Hematopoietic multipotent progenitor cell treated with erythropoietin and hydrocortisone succinate and interleukin-3 and kit ligand, for 8 days (in vitro differentiated cells): ENCODE measurements at places on chromosomes 2 and 18.

GRCh38 chr2:153622285-153622684 lies 143.7 kb upstream of the RPRM start:
- no peak for DNase-seq

DNA sequence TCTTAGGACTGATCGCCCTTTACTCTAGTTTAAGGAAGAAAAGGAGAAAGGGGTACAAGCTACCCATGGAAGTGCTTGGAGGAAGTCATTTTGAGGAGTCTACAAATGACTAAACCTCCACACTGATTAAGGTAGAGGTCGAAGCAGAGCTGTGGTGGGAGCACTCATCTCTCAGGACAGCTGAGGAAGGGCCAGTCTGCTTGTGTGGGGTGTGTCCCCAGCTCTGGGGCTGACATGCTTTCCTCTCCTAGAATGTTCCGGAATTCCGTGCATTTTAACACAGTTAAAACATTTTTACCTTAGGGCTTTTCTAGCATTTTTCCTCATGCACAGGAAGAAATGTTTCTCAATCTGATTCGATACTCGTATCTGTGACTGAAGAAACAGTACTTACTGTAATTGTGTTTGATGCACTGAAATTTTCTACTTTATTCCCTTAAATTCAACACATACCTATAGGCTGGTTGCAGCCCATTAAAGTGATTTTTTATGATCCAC lies 135.1 kb downstream of the NCK2 start:
- DNase-seq = no peak

DNA sequence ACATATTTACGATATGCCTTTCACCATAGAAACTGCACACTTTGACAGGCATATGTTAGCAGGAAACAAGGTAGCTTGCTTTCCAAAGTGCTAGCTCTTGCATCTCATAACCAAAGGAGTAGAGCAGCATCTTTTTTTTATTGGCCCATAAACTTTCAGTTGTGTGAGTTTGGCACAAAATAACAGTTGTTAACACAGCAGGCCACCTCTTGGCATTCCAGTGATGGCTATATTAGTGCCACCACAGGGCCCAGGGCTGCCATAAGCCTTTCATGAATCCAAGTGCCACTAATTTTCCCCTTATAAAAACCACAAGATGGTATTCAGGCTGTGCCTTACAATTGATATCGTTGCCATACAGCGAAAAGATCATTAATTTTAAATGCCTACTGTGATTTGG lies 40.3 kb upstream of the KLF7 start:
- DNase-seq = no peak

- DNase-seq = no peak
These were observed 238.6 kb downstream of the TWIST2 start for GRCh38 chr2:239086325-239087020.

- DNase-seq = no peak
These were observed 60.9 kb downstream of the LOXHD1 start for GRCh38 chr18:46596119-46596518.

GRCh38 chr18:34120294-34120693 lies 104.4 kb downstream of the NOL4 start:
- DNase-seq = no peak

- DNase-seq = peak; percentile 25
These were observed 11.1 kb downstream of the ONECUT2 start for GRCh38 chr18:57446322-57446721.

GRCh38 chr2:26563686-26564085 lies 77.5 kb downstream of the CIB4 start:
- DNase-seq = no peak

- no peak for DNase-seq
These were observed 3.1 kb downstream of the DCC start for GRCh38 chr18:52343138-52343537.

GRCh38 chr2:188919824-188920223 lies 54.3 kb upstream of the COL3A1 start:
- no peak for DNase-seq

- peak; percentile 51 for DNase-seq
These were observed 3.9 kb downstream of the INPP5D start for GRCh38 chr2:233063976-233064411.

DNA sequence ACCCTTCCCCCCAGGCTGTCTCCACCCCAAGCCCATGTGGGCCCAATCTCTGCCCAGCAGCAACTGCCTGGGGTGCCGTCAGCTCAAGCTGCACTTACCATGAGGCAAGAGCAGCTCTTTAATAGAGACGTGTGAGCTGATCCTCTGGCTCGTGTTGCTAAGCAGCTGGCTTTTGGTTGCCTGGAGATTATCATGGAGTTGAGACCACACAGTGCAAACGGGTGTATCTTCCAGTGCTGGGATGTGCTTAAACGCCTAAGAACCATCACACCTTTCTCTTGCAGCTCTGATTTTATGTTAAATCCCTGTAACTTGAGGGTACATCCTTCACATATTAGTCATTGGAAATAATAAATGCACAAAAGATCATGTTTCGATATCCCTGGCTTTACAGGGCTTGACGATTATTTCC lies 271.1 kb downstream of the PRKCE start:
- DNase-seq = peak; percentile 69

GRCh38 chr2:119982506-119982905 lies 30.4 kb upstream of the EPB41L5 start:
- no peak for DNase-seq

DNA sequence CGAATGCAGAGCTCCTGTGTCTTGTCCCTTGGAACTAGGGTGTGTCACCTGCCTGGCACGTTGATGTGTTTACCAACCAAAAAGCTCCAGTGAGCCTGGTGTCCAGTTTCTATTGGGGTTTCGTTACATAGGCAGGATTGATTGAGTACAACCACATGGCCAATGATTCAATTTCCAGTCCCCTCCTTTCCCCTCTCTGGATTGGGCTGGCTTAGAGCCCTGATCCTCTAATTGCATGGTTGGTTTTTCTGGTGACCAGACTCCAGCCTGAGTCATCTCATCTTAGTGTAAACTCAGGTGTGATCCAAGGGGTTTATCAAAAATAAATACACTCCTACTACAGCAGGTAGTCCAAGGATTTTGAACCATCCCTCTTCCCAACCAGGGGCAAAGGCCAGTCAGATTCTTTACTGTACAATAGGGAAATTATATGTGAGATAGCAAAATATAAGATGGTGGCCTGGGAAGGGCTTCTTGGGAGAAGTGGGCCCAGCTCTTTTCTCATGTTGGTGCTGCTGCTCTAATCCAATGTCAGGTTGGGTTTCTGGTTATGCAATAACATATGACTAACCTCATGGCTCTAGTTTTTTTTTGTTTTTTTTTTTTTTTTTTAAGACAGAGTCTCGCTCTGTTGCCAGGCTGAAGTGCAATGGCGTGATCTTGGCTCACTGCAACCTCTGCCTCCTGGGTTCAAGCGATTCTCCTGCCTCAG lies 64.7 kb upstream of the MGAT5 start:
- DNase-seq = no peak

- DNase-seq = no peak
These were observed 699.8 kb upstream of the ID2 start for GRCh38 chr2:7982054-7982453.

GRCh38 chr2:88269836-88270235 lies 99.7 kb downstream of the THNSL2 start:
- DNase-seq = no peak

DNA sequence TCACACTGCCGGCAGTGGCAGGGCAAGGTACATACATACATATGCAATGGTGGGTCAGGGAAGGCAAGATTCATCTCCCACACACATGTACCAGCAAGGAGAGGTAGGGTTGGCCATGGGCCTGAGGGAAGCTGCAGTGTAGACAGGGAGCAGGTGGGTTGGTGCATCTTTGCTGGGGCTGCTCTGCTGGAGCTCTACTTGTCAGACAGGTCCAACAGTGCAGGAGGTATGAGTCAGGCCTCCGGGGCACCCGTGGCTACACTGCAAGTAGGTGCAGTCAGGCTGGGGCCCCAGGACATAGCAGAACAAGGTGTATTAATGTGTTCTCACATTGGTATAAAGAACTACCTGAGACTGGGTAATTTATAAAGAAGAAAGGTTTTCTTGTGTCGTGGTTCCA lies 281.1 kb upstream of the COL3A1 start:
- no peak for DNase-seq

DNA sequence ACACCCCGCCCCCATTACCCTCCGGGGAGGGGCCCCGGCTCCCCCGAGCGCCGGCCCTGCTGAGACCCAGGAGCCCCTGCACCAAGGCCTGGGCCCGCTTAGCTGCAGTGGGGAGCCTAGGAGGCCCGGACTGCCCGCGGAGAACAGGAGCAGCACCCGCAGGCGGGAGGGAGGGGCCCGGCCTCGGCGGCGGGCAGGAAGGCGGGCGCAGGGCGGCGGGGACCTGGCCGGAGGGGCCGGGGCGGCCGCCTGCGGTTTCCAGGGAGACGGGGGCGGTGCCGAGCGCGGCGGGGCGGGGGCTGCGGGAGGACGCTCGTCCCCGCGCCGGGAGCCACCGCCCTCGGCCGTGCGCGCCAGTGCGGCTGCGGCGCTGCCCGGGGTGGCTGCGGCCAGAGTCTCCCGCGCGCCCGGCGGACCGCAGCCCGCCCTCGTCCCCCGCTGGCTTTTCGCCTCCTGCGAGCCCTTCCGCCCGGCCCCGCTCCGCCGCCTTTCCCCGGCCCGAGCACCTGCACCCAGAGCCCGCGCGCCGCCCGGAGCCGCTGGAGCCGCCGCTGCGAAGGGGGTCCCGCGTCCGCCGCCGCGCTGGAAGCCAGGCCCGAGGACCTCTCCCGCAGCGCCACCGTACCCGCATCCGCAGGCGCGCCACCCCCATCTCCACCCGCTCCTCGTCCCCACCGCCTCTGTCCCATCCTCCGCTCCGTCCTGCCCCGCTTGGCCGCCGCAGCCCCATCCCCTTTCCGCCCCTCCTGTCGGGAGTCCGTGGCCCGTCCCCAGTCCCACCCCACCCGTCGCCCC lies 17.2 kb downstream of the GPC1 start:
- peak; percentile 9 for DNase-seq

DNA sequence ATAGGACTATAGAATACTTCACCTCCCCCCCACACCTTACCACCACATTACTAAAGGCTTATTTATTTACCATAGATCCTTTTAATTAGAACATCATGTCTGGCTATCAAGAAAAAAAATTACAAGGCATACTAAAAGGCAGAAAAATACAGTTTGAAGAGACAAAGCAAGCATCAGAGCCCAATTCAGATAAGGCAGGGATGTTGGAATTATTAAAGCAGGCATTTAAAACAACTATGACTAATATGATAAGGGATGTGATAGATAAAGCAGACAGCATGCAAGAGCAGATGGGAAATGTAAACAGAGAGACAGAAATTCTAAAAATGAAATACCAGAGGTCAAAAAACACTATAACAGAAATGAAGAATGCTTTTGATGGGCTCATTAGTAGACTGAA lies 55.4 kb upstream of the SMIM21 start:
- DNase-seq = no peak

DNA sequence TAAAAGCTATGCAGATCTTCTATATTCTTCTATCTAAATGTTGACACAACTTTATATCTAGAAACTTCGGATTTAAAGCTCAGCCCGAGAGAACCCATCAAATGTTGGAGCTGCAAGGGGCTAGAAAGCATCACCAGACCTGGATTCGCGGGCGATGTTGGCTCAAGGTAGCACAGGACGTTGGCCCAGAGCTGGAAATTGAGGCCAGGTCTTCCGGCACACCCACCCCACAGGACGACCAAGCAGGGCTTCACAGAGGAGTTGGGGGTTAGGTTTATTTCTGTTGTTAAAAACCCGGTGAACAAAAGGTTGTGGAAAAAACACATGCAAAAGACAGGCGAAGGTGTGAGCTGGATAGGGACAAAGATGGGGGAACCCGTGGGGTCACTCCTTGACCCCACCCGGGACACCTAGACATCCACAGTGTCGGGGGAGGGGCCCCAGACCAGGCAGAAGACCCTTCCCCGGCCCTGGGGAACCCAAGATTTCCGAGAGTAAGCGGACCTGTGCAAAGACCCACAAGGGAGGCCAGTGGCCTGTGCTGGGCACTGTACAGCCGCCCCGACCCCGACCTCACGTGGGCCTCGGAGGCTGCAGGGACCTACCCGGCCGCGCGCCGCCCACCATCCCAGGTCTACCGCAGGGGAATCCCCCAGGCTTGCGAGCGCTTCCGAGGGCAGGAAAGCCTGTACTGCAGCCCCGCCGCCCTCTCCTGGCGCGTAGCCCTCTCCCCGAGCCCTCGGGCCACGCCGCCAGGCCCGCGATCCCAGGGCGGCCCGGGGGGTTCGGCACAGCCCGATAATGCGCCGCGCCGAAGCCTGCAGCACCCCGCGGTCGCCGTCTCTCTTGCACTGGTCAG lies 1.8 kb upstream of the AGBL5 start:
- DNase-seq = no peak

DNA sequence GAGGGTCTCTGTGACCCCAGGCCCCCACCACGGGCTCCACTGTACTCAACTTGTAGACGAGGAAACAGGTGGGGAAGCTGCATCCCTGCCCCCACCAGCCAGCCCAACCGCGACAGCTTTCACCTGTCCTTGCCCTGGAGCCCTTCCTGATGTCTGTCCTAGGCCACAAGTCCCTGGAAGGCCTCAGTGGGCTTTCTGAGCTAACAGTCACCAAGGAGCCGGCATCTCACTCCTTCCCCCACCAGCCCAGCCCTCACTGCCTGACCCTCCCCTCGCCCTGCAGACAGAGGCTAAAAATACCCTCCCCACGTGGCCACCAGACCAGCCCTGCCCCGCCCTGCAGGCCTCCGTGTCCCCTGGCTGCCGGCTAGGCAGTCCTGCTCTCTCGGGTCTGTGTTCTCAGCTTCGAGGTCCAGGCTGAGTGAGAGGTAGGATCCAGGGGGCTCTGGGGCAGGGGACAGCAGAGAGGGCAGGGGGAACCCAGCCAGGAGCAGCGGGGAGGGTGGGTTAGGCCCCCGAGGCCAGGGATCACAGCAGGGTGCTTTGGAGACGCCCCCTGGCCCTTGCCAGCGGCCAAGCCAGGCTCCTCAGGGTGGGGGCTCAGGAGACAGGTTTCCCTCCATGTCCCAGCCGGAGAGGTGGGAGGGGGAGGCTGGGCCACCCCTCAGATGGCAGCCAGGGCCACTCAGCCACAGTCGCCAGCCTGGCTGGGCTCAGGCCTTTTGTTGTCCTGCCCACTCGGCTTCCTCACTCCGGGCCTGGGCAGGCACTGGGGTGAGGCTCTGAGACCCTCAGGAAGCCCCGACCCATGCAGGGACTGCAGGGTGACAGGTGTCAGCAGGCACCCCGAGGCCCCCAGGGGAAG lies at the start of gene KLHL30:
Gene KLHL30, plus strand, starts transcription at position 338 of the 865 bp plus-strand sequence. CDS start 2,087 bp downstream, outside the sequence.
- no peak for DNase-seq

DNA sequence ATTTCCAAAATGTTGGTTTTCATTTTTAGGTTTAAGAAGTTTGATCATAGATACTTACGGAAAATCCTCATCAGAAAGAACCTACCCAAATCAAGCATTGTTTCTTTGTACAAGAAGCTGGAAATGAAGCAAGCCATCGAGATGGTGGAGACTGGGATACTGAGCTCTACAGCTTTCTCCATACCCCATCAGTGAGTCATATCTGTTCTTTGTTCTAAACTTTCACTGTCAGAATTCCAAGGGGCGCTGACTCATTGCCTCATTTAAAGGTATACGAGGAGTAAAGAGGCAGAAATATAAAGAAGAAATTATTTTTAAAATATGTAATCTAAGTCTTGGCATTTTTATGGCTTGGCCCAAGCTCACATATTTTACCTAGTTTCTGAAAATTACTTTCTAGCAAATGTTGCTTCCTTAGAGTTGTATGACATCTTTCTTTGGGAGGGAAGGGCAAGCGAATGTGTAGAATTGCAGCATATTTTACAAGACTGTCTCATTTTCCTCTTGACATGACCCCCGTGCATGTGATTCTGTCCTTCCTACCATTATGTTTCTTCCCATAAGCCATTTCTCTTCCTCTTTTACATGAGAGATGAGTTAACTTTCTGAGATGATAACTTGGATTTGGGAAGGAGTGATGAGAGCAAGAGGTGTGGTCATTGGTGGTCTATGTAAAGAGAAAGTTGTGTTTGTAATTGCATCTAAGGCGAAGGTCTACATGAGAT lies 41.2 kb downstream of the SLC9A4 start:
- DNase-seq = no peak

- peak; percentile 12 for DNase-seq
These were observed 37.8 kb upstream of the MRPL19 start for GRCh38 chr2:75608684-75609333.
